ENCODE measurements at places on chromosomes 12 and 14.

GRCh38 chr14:81028461-81028860, 73.0 kb downstream of the TSHR start:
- no peak for DNase-seq

- DNase-seq = no peak
Observed at GRCh38 chr12:26705851-26706250, 127.1 kb downstream of the ITPR2 start.

DNA sequence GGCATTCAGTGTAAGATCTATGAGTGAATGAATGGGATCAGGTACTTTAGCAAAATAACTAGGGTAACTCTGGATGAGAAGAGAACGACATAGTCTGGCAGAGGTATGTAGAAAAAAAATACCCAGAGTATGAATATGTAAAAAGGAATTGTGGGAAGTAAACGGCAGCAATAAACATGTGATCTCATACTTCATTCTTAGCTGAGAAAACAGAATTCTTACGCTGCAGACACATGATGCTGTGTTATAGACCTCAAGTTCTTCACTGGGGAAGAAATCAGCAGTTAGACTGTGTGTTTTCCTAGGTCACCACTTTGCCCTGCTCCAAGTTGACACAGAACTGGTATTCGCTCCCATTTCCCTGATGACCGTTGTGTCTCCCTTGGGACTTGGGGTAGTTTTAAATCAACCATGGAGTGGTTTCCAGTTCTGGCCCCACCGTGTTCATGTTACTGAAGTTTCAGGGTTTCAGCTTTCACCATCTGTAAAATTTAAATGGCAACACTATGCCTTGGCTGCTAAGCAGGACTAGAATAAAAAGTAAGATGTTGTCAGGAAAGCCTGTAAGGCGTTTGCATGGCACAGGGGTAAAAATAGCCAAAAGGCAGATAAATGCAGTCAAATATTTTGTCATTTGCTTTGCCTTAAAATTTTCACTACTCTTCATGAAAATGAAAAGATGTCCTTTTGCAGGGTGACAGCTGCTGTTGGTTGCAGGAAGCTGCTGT, 223.7 kb downstream of the PELI2 start:
- no peak for DNase-seq

- DNase-seq = no peak
Observed at GRCh38 chr14:77457115-77457521, 283 bp downstream of the VIPAS39 start.

- peak; percentile 72 for DNase-seq
Observed at GRCh38 chr14:102594514-102595175, 2.2 kb downstream of the RCOR1 start.

GRCh38 chr14:100578552-100578951, 8.7 kb downstream of the BEGAIN start:
- no peak for DNase-seq

DNA sequence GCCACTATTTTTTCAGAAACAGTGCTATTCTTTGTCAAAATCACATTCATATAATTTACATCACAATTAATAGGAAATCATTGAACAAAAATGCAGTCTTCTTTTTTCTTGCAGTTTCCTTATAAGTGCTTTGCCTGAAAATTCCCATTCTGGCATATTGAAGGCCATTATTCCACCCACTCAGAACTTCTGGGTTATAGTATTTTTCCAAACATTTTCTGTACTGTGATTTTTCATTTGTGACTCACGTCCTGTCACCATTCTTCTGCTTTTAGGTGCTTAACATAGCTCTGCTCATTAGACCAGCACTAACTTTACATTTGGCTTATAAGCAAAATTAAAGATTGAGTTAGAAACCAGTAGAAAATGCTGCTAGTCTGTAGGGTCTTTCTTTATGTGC, 241.0 kb upstream of the NPAS3 start:
- DNase-seq = no peak

GRCh38 chr14:55333711-55334485, 62.7 kb downstream of the FBXO34 start:
- no peak for DNase-seq

DNA sequence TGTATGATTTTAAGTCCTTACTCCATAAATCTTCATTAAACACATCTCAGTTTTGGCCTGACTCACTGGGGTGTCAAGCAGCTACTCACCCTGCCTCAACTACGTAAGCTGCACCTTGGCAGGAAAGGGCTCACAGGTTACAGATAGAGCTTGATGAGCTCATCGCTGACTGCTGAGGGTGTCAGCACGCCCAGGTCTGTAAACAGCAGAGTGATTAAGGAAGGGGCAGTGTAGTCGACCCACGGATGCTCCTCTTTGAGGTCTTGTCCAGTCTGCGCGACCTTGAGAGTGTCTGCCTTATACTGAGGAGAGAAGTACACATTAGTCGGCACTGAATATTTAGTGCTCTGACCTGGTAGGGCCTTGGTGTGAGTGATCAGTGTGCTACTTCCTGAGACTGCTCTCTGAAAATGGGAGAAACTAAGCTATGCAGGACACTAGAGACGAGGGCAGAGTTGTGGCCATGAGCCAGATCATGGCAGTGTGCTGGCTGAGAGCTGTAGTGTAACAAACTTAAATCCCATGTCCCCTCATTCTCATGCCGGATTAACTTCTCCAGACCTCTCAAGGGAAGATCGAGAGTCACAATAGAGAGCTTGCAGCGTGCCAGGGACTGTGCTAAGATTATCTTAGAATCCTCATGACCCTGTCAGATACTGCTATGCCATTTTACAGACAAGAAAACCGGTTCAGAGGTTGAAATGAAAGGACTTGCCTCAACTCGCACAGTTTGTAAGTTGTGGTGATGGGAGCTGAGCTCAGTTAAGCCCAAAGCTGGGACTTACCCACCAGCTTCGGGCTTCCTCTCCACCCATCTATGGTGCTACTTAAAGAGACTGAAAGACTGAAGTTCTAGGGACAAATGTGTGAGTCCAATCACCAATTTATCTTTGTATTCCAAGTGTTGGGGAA, 11.6 kb downstream of the EIF2B1 start:
- no peak for DNase-seq

DNA sequence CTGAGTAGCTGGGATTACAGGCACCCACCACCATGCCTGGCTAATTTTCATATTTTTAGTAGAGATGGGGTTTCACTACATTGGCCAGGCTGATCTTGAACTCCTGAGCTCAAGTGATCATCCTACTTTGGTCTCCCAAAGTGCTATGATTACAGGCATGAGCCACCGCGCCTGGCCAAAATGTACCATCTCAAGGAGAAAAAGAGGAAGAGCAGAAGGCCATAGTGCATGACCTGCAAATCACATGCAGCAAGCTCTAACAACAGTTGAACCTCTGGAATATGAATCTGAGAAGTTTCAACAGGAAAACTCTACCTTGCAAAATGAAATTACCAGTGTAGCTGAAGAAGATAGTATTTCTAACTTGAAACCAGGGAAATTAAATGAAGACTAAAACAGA, 17.1 kb upstream of the SERPINA1 start:
- DNase-seq = no peak

DNA sequence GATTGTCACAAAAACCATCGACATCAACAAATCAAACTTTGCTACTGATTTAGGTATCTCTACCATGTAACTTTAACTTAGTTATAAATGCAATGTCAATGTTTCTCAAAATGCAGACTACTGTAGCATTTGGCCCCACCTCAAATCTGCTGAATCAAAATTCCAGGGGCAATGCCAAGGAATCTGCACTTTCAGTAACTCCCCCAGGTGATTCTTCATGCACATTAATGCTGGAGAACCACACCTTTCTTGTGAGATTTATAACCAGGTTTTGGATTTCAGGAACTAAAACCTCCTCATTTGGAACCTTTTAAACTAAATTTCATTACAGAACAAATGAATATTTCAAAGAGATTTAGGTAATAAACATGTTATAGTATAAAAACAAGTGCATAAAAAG, 4.9 kb downstream of the ATP2B1 start:
- no peak for DNase-seq

DNA sequence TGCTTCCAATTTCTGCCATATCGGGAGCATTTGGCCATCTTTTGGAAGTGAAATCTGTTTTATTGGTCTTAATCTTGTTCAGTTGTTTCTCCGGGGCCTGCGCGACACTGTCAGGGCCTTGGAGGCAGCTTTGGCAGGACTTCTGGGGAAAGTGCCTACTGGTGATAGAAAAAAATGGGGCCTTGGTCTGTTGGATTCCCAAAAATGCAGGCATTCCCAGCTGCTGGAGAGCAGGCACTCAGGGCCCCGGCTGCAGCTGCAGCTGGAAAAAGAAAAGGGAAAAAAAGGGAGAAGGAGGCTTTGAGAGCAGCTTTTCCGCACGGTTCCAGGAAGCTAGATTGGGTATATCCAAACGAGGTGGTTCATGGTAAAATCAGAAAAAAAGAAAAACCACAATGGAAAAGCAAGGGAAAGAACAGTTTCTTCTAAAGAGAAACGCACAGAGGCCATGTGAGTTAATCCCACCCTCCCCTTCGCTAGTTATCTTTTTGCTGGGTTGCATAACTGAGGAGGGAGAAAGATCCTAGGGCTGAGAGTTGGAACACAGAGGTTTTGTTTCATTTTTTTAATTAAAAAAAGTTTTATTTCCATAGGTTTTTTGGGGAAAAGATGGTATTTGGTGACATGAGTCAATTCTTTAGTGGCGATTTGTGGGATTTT, 134.7 kb upstream of the RFLNA start:
- DNase-seq = no peak

GRCh38 chr12:16524378-16524777, 81.6 kb downstream of the LMO3 start:
- DNase-seq = no peak

DNA sequence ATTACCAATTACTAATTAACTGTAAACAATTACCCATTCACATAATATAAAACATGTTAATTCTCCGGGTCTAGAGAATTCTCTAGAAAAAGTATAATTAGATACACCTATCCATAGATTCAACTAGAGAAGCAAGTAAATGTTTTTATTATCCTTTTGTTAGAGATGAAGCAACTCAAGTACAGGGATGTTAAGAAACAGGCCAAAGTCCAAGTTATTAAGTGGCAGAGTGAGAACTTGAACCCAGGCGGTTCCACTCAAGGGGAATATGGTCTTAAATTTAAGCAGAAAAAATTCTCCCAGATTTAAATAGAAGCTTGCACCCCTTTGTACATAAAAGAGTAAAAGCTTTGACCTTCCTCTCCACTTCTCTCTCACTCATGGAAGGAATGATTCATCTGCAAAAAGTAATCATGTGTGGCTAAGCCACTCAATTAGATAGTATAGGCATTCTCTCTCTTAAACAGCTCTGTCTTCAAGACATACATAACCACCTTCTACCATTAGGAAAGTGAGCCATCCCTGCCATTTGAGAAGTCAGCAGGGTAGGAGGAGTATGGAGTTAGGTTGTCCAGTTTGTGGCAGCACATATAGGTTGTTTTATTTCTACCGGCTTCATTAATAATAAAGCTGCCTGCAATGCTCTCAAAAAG, 34.1 kb downstream of the ERGIC2 start:
- no peak for DNase-seq

DNA sequence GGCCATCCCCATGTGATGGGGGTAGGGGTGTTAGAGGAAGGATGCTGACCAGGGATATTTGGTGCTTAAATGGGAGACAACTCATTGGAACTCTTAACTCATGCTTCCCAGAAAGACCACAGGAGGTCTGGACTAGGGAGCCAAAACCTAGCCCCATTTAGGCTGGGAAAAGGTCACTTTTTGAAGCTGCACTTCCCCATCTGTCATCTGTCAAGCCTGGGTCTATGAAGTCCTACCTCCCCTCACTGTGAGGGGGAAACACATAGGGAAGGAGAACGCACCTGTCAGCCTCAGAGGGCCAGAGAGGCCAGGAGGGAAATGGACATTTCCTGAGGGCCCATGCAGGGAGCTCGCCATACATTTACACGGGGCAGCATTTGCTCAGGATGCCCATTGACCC, 321.0 kb downstream of the BCL11B start:
- DNase-seq = no peak

DNA sequence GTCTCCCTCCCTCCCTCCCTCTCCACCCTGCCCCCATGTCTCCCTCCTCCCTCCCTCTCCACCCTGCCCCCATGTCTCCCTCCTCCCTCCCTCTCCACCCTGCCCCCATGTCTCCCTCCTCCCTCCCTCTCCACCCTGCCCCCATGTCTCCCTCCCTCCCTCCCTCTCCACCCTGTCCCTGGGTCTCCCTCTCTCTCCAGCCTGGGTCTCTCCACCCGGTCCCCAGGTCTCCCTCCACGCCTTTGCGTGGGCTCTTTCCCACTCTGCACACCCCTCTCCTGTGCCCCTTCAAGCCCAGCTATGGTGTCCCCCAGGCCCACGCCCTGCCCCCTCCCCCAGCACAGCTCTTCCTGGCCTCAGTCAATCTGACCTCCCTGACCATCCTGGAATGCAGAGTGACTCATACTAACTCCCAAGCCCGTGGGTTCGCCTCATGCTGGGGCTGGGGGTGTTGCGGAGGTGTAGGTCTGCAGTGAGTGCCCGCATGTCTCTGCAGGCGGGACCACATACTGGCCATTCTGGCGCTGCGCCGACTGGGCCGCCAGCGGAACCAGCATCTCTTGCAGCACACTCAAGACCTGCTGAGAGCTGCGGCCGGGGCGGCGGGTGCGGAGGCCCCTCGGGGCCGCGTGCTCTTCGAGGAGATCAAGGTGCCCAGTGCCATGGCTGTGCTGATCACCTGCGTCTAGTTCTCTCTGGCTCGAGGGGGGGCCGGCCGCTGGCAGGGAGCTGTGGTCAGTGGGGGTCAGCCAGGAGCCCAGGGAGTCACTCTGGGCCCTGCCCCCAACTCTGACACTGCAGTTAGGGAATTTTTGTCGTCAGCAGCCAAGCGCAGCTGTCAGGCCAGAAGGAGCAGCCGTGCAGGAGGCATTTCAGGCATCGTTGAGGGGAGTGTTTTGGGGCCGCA, 13.5 kb upstream of the TNFAIP2 start:
- DNase-seq = no peak

DNA sequence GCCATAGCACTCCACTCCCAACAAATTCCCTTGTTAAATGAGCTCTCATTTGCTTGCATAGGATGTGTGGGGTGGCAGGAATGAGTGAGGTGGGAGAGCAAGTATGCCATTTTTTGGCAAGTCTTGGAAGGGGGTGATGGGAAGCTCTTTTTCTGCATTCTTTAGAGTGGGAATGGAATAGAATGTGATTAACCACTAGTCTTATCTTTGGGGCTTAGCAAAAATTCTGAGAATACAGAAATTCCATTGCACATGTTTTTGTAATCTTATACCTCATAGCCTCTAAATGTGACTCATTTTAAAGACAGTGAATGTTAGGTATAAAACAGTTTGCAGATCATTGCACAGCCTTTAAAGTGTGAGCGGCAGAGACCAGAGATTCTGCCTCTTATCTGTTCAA, 28.4 kb upstream of the NEDD1 start:
- no peak for DNase-seq

DNA sequence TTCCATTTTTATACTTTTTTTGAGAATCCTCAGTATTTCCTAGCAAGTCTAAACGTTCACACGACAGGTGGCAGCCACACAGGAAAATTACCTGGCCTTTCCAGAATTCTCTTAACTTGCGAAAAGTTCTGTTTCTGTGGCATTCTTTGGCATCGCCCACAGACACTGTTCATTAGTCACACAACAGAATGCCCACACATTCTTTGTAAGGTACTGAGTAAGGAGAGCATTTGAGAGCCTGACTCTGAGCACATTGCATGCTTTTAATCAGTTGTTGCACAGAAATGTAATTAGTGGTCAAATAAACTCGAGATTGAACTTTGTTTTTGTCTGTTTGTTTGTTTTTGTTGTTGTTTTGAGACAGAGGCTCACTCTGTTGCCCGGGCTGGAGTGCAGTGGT, 52.4 kb downstream of the LMNTD1 start:
- no peak for DNase-seq
